ENCODE measurements at places on chromosomes 5 and 9.
A peak's percentile ranks its signal among the peaks of the same experiment; 100 is the strongest.

- no peak overlapping the region for H3K4me3 ChIP-seq
- peak overlapping the region; percentile 25 for H3K27ac ChIP-seq
- no peaks in the 10 kb centered on the region for H3K4me1 ChIP-seq
- H3K36me3 ChIP-seq = no peaks in the 10 kb centered on the region
- DNase-seq = no peak
These were observed 63.6 kb upstream of the MAMDC2 start for GRCh38 chr9:69980041-69980440.

DNA sequence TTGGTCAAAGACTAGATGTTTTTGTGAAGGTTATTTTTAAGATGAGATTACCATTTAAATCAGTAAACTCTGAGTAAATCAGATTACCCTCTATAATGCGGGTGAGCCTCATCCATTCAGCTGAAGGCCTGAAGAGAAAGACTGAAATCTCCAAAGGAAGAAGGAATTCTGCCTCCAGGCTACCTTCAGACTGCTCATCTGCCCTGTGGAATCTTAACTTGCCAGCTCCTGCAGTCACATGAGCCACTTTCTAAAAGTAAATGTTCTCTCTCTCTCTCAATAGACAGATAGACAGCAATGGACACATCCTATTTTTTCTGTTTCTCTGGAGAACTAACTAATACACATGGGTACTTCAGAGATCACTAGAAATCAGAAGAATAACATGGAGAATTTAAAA lies 182.8 kb downstream of the CFAP90 start:
- H3K4me1 ChIP-seq = no peaks in the 10 kb centered on the region
- H3K27ac ChIP-seq = no peak overlapping the region
- no peak for DNase-seq
- no peaks in the 10 kb centered on the region for H3K27me3 ChIP-seq

- H3K36me3 ChIP-seq = no peaks in the 10 kb centered on the region
- no peak overlapping the region for H3K4me3 ChIP-seq
- DNase-seq = no peak
- no peak overlapping the region for H3K27ac ChIP-seq
- no peaks in the 10 kb centered on the region for H3K4me1 ChIP-seq
These were observed 64.3 kb upstream of the MYO10 start for GRCh38 chr5:17000291-17000939.

- no peak overlapping the region for H3K4me3 ChIP-seq
- no peaks in the 10 kb centered on the region for H3K27me3 ChIP-seq
- DNase-seq = no peak
- no peak overlapping the region for H3K27ac ChIP-seq
- no peaks in the 10 kb centered on the region for H3K4me1 ChIP-seq
These were observed 41.9 kb downstream of the NTRK2 start for GRCh38 chr9:84711398-84711777.

DNA sequence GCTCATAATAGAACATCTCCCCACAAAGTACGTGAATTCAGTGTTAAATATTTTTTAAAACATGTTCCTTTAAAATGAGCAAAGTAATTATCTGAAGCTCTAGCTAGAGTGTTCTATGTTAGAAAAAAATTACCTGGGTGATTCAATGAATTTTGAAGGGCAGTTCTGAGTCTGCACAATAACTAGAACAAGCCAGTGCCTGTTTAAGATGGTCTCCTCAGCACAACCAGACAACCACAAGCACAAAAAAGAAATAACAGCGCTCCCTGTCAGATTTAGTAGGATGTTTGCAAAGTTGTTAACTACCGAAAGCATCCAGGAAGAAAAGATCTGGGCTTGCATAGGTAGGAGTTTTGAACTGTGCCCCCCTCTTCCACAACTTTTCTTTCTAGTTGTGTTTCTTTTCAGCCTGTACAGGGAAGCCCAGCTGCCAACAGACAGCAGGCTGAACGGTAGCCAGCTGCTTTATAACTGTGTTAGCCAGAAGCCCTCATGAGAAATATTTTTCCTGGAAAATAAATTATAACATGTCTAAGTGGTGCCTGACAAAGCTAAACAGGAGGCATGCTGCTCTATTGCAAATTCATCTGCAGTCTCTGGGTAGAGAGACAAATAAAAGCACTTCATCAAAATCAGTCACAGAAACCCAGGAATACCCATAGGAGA lies 1026.9 kb downstream of the MAT2B start:
- H3K4me1 ChIP-seq = no peaks in the 10 kb centered on the region
- H3K36me3 ChIP-seq = no peaks in the 10 kb centered on the region
- DNase-seq = no peak
- no peak overlapping the region for H3K4me3 ChIP-seq

GRCh38 chr5:72510610-72511181 lies 3.5 kb upstream of the ZNF366 start:
- H3K4me3 ChIP-seq = no peak overlapping the region
- H3K4me1 ChIP-seq = peaks cover 6% of the 10 kb centered on the region
- no peaks in the 10 kb centered on the region for H3K27me3 ChIP-seq
- no peaks in the 10 kb centered on the region for H3K36me3 ChIP-seq
